ENCODE measurements at places on chromosomes 5 and 9.

- DNase-seq: no peak
These were observed 13.5 kb downstream of the ABCA1 start for GRCh38 chr9:104914466-104914865.

GRCh38 chr5:135606431-135606830, 27.6 kb upstream of the CXCL14 start:
- DNase-seq: no peak

- no peak for DNase-seq
These were observed 165.3 kb upstream of the NREP start for GRCh38 chr5:111922344-111922743.

GRCh38 chr5:39264528-39264927, 45.2 kb upstream of the FYB1 start:
- DNase-seq: no peak

DNA sequence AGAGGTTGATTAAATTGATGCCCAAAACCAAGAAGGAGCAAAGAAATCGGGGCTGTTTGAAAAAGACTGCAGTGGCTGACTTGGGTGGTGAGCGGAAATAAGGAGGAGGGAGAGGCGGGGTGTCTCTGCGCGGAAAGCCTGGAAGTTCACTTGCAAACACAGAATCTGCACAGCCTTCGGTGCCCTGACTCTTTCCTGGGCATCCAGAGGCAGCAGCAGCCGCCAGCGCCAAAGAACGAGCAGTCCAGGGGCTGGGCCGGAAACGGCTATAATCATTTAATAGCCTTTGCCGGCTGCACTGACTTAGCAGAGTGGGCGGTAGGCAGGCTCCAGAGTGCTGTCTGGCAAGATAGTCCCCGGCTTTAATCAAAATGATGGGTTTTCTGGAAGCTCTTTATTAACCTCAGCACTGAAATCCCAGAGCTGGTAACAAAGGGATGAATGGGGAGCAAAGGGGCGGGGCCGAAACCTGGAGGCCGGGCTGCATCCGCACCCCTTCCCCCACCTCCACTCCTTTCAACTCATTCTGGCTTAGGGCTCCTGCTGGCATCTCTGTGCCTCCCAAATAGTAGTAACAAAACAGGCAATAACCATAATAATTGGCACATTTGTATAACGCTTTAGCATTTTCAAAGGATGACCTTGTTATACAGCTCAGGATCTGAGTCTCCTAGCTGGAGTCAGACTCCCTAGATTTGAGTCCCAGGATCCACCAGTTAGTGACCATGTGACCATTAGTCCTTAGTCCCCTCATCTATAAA, 35.7 kb downstream of the PCDHAC2 start:
- no peak for DNase-seq

All from AG09319 (cell line).